ENCODE measurements at places on chromosomes 6 and 20.
A peak's percentile ranks its signal among the peaks of the same experiment; 100 is the strongest.

- no peak for DNase-seq
These were observed 104.4 kb upstream of the TAB2 start for GRCh38 chr6:149212892-149213801.

DNA sequence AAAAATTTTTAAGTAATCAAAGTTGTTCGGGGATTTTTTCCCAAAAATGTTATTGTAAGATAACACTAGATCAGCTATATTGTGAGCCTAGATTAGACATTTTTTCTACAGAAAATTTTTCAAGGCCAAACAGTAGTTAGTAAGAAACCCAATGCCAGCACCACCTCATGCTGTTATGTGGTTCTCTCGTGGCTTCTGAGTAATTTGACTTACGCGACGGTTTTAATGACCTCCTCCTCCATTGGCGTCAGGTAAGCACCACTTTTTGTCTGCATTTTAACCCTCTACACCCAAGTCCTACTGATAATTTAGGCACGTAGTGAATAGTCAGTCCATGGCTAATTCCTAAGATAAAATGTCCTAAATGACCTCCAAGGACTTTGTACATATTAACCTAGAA is 9.7 kb downstream of the RPS6KA2 start:
- DNase-seq, result no peak

GRCh38 chr6:158047127-158047518 is 65.5 kb downstream of the SYNJ2 start:
- DNase-seq, result peak; percentile 66

DNA sequence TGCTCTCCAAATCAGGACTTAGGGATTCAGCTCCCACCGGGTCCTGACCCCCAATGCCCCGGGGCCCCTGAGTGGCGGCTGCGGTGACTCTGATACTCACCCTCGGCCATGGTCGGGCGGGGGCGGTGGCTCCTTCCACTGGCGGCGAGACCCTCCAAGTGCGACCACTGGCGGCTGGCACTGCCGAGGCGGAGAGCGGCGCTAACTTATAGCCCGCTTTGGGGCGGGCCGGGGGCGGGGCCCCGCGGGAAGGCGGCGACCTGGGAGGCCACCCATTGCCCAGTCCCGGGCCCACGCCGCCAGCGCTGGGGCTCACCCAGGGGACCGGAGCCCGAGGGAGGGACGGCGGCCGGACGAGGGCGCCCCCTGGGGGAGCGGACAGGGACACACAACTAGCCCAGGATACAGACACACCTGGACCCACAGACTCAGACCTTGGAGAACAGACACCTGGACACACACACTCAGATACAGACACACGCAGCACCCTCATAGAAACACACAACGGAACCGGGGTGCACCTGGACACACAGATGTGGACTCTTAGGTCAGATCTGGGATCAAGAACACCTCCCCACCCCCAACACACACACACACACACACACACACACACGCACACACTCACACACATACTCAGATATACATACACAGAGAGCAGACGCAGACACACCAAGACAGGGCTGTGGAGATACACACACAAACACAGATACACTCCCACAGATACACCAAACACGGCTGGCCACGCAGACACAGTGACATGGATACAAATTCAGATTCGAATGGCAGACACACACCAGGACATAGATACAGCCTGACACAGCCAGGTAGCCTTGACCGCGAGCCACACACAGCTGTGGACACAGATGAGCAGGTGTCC is at the start of gene TGM2:
TGM2 (minus strand) TSS at position 182 of the 877 bp plus-strand sequence; CDS start at position 110, 72 bp downstream.
- no peak for DNase-seq

- no peak for DNase-seq
These were observed 534.4 kb upstream of the CHD6 start for GRCh38 chr20:42152575-42152974.
